ENCODE measurements at places on chromosomes 4 and X.

DNA sequence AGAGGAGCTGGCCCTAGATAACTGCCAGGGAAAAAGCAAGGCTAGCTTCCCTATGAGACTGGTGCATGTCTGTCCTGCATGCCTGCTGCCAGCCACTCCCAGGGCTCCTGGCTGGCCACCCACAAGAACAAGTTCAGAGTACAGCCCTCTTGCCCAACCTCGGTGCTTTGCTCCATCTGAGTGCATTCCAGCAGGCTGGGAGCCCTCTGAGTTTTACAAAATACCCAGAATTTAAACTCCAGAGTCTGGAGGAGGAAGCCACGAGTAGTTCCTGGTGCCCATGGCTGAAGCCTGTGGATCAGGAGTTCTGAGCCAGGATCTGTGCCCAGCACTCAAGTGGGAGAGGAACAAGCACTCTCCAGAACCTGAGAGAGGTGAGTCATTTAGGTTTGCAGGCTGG is 111.6 kb downstream of the MAGEE2 start:
- DNase-seq, result no peak

DNA sequence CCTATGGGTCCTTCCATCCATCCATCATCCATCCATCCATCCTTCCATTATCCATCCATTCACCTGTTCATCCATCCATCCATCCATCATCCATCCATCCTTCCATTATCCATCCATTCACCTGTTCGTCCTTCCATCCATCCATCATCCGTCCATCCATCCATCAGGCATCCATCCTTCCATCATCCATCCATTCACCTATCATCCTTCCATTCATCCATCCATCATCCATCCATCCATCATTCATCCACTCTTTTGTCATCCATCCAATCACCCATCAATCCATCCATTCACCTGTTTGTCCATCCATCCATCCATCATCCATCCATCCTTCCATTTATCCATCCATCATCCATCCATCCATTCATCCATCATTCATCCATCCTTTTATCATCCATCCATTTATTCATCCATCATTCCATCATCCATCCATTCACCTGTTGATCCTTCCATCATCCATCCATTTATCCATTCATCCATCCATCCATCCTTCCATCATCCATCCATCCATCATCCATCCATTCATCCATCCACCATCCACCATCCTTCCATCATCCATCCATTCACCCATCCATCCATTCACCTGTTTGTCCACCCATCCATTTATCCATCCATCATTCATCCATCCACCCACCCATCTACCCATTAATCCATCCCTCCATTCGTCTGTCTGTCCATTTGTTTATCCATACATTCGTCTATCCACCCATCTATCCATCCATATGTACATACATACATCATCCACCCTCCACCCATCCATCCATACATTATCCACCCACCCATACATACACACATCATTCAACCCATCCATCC is 34.8 kb downstream of the SH3TC1 start:
- DNase-seq, result no peak

- no peak for DNase-seq
Observed at GRCh38 chrX:46730765-46731164, 28.2 kb downstream of the SLC9A7 start.

DNA sequence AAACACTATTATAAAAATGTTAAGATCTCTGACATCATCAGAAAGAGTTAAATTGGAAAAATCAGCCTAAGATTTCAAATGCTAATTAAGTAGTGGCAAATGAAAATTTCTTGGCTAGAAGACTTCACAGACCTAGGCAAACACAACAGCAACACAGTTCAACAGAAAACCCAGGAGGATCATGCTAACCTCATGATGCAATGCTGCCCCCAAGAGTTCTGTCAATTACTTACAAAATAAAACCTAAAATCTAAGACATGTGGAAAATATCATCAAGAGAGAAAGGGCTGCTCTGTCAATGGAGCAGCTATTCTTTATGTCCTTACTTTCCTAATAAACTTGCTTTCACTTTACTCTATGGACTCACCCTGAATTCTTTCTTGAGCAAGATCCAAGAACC is 21.0 kb downstream of the S100G start:
- no peak for DNase-seq

DNA sequence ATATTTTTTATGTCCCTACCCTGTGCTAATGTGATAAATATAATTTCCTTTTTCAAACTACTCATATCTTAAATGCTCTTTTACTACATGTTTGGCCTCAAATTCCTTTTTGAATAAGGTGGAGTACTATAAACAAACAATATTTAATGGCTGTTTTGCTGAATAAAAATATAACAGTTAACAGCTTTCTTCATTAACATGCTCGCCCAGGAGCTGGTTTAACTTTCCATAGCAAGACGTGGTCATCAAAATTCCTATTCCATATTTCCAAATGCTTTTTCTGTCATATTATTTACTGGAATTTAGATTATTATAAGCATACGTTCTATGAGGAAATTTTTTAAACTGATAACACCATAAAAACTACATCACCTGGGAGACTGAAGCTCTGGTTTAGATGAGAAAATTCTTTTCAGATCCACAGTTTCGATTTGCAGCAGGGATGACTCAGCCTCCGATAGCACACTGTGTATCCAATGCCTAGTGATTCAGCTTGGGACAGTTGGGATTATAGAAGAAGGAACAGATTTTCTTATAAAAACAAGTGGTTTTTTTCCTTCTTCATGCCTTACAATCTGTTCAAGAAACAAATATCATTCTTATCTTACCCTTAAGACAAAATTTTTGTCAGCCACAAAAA is 129.1 kb downstream of the FBXO8 start:
- no peak for DNase-seq

DNA sequence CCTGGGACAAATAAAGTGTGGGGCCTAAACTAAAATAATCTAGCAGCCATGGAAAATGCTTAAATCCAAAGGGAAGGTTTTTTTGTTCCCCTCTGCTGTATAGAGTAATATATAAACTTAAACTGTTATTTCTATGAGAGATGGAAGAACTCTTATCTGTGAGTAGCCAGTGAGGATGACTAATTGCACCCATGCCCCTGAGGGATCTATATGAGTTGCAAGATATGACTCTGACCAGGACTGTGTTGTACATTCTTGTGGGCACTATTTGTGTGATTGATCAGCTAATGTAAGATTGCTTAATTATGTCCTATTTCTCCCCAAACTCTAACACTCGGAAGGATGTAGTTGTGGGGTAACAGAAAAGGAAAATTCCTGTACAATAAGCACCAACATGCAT is 35.2 kb upstream of the AMBN start:
- no peak for DNase-seq

DNA sequence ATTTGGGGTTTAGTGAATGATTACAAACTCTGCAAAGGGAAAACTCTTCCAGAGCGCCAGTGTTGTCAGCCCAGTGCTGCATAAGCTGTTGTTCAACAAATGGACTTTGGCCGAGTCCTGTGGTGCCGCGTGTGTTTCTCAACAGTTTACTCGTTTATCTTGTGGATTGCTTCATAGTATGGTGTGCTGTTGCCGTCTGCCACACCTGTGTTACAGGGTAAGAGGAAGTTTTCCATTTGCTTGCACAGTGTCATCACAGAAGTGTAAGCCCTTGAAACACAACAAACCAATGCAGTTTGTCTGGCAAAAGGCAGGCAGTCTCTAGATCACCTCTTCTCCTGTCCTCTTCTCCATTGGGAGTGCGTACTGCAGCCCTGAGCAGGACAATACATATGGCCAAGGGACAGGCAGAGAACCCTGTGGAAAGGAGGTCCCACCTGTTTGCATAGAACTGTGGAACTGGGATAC is 66.3 kb downstream of the DCUN1D4 start:
- DNase-seq, result no peak

GRCh38 chr4:77629885-77630284 is 24.3 kb downstream of the CXCL13 start:
- no peak for DNase-seq

- DNase-seq, result no peak
Observed at GRCh38 chrX:146451136-146451535, 358.4 kb upstream of the CXorf51B start.

- DNase-seq, result no peak
Observed at GRCh38 chr4:16729336-16729735, 169.1 kb downstream of the LDB2 start.

DNA sequence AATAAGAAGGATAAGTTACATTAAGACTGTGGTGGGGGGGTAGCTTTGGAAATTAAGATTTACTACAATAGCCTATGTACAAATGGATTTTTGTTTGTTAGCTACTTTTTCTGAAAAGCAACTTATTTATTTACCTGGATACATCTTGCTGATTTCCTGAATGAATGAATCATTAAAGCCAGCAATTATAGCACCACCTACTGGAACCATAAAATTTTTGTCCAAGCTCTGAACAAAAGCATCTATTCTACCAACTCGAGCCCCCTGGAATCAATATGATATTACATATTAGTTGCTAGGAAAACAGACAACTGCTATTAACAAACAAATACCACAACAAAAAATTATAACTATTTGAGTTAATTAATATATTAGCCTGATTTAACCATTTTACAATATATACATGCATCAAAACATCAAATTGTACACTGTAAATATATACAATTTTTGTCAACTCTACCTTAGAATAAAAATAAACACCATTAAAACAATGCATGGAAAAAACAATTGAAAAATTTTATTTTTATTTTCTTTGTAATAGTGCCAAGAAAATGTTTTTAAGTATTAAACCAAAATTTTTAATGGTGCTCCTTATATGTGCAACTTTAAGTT is 15.3 kb downstream of the SEPSECS start:
- no peak for DNase-seq
